ENCODE measurements at places on chromosomes 12 and 14. TPM values are rescaled to one million over a fixed set of nuclear protein-coding genes. Genes with fewer than 3 reads are reported as not detected.

- no peak for DNase-seq
Measured at GRCh38 chr12:15851919-15852318, 30.3 kb upstream of the STRAP start.

- DNase-seq: no peak
Measured at GRCh38 chr12:53729644-53730043, 2.4 kb upstream of the CALCOCO1 start.

DNA sequence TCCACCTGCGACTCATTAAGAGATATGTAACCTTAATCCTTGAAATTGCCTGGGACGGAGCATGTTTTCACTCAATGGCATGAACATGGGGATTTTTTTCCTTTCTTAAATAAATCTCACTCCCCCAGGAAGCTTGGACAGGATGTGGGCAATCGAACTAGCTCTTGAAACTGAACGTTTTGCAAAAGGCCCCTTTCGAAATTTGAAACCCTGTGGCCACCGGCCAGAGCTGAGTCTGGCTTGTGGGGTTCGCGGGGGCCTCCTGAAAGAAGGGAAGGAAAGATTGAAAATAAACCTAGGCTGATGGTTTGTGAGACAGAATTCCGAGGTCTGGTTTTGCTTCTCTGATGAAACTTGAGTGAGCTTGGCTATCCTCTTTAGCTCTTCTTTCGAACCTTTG is 101.4 kb upstream of the RTL1 start:
- no peak for DNase-seq

- no peak for DNase-seq
Measured at GRCh38 chr12:54279227-54279631, 693 bp downstream of the CBX5 start.

GRCh38 chr12:27460471-27460978 is 14.0 kb downstream of the SMCO2 start:
- no peak for DNase-seq

RIPK3 gene
- 6.2 TPM for total RNA-seq

- DNase-seq: no peak
Measured at GRCh38 chr14:69963966-69964365, 84.8 kb downstream of the SMOC1 start.

- no peak for DNase-seq
Measured at GRCh38 chr14:105026033-105026785, 5.3 kb upstream of the CDCA4 start.

CISTR gene
- not detected for total RNA-seq

CLEC1B gene
- total RNA-seq: not detected

DDX55 gene
- 11.4 TPM for total RNA-seq

DNA sequence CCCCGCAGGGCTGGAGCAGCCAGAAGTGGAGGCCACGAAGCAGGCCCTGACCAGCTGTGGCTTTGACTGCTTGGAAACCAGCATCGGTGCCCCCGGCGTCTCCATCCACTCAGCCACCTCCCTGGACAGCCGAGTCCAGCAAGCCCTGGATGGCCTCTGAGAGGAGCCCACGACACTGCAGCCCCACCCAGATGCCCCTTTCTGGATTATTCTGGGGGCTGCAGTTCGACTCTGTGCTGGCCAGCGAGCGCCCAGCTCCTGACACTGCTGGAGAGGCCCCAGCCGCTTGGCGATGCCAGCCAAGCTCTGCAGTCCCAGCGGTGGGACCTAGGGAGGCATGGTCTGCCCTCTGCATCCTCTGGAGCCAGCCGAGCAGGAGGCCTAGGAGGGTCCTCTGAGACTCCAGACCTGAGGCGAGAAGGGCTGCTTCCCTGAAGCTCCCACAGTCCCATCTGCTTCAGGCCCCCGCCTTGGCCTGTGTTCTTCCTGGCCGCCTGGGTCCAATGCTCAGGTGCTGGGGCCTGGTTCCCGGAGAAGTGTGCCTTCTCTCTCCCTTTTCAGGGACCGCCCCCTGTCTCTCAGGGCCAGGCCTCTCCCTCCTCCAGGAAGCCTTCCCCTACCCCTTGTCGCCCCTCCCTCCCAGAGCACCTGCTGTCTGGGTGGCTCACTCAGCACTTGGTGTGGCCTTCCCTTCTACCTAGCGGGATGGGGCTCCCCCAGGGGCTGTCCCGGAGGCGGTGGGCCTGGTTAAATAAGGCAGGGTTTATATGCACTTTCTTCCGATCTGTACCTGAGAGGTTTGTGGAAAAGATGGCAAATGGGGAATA is 23.0 kb downstream of the MVK start:
- no peak for DNase-seq

ATP2A2 gene
- total RNA-seq: 65.9 TPM

All from pancreas (tissue), 10 donors.